ENCODE measurements at places on chromosomes 5 and 9.

GRCh38 chr5:97388794-97389193 lies 205.7 kb upstream of the RIOK2 start:
- no peak for DNase-seq

DNA sequence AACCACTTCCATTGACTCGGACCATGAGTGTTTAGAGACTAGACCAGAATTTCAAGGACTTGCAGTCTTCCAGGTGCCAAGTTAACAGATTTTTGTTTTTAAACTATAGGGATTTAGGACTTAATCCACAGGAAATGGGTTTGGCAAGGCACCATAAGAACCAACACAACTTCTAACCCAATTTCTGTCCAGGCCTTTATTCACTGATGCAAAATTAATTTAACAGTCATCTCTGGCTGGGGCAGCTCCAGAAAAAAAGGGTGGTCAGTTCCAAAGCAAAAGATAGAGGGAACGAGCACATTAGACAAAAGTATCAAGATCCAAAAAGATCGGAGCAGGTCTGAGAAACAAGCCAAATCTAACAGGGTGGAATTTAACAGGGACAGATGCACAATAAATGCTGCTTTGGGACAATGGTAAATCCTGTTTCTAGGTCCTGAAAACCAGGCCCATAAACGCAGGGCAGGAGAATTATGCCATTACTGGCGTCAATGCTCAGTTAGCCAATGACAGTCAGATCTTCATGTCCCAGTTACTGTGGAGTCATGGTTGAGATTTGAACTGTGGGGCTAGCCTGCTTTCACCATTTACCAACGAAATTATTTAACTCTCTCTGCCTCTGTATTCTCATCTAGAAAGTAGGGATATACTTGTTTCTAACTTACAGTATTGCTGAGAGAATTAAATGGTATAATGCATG lies 590.8 kb upstream of the BRINP1 start:
- DNase-seq, result no peak

DNA sequence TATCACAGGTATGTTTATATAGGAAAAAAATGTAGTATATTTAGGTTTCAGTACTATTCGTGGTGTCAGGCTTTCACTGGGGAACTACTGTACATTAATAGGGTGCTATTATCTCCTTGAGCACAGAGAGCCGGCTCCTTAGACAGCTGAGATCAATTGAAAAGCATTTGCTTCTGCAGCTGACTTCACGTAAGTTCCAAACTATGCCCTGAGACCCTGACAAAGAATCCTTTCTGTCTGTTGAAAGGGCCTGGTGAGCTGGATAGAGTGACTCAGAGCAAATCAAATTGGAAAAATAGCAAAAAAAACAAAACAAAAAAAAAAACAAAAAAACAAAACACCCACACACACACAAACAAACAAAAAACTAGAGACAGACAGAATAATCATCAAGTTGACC lies 652.0 kb downstream of the MTRR start:
- DNase-seq, result no peak

DNA sequence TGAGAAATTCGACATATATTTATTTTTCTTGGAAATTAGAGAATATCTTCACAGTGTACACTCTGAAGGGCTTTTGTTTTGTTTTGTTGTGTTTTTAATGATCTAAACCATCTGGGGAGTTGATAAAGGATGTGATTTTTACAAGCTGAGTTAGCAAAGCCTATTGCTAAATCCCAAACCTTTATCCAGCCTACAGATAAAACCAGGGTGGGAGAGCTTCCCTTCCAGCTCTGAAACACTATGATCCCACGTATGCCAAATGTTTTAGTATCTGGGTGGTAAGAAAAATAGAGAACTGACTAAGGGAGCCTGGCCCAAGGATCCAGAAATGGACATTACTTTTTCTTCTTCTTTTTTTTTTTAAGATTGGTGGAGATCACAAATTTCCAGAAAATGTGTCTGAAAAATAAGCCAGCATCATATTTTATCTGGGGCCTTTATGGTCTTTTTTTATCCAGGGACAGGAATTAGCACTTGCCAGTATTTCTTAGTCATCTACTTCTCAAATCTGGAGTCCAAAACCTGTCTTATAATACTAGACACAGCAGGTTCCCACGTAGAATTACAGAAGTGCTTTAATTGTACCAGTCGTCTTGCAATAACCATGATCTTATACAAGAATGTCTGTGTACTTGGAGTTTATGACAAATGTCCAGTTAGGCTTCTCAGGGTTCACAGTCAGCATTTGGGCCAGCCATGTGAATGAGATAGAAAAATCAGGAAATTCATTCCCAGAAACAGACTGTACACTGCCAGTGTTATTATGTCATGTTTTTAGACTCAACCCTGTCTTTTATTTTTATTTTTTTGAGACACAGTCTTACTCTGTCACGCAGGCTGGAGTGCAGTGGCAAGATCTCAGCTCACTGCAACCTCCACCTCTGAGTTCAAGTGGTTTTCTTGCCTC lies 290.8 kb upstream of the MPDZ start:
- no peak for DNase-seq

All from activated T-cell treated with anti-CD3 and anti-CD28 coated beads, Interleukin-2, amount 50 U/mL, for 48 hours (primary cell).